ENCODE measurements at places on chromosomes 13 and 19.
A peak's percentile ranks its signal among the peaks of the same experiment; 100 is the strongest.

- DNase-seq = no peak
Measured at GRCh38 chr13:105353654-105354053, 1181.8 kb downstream of the EFNB2 start.

- DNase-seq = no peak
Measured at GRCh38 chr13:25135896-25136295, 36.2 kb downstream of the AMER2 start.

GRCh38 chr19:27750391-27751043, 1462.4 kb downstream of the UQCRFS1 start:
- DNase-seq = no peak

DNA sequence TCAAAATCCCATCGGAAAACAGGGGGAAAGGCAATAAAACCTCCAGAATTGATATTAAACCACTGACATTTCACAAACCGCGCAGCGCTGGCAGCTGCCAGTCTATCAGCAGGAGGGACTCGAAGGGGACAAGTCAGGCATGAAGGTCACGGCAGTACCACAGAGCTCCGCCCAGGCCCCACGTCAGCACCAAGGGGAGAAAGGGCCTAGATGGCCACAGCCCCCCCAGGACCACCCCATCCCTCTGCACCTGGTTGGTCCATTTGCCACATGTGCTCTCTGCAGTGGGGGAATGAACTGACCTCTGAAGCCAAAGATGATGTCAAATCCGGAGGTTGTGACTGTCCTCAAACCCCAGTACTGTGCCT, 9.5 kb upstream of the VSTM2B start:
- no peak for DNase-seq

DNA sequence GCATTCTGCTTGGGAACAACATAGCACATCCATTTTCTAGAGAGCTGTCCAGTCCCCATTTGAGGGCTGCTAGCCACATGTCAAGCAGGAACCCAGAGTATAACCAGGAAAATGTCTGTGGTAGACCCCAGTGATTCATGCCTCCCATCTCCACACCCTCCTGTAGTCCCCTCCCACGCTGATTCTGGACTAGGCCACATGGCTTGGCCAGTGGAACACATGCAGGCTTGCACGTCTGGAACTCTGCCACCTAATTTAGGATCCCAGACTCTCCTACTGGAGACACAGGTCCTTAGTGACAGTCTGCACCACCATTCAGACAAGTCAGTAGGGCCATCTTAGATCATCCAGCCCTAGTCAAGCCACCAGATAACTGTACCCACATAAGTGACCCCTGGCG, 149.8 kb downstream of the ZIC5 start:
- no peak for DNase-seq

GRCh38 chr19:21498651-21499050, 6.8 kb upstream of the ZNF429 start:
- no peak for DNase-seq

DNA sequence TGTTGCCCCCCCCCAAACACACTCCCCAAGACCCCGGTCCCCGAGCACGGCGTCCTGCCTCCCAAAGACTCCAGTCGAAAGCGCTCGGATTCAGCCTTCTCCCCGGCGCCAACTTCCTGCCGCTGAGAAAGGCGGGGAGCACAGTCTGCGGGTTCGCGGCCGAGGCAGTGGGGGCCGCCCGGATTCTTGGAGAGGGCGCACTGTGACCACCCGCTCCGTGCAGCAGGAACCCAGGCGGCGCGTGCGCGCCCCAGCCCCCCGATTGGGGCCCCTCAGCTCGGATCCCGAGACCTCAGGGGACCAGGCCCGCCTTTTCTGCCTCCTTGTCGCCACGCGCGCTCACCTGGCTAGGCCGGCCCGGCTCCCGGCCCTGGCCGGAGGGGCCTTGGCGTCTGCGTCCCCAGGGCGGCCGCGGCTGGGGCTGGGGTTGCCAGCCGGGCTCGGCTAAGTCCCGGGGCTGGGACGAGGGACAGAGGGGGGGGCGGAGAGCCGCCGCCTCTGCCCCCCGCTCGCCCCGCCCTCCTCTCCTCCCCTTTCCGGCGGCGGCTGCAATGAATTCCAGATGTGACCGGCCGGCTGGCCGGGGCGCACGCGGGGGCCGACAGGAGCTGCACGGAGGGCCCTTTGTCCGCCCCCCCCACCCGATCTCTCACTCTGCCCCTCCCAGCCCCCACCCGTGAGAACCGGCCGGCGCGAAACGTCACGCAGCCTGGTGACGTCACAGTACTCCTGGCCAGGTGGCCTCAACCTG, at the start of gene S1PR2:
Gene S1PR2 (minus strand): TSS at position 471 of the 751 bp plus-strand sequence. CDS start 6,426 bp downstream, outside the sequence.
- DNase-seq = peak; percentile 80

- no peak for DNase-seq
Measured at GRCh38 chr13:112056739-112057438, 10.1 kb upstream of the SOX1 start.

- no peak for DNase-seq
Measured at GRCh38 chr13:113763961-113764792, 5.2 kb downstream of the TMEM255B start.

DNA sequence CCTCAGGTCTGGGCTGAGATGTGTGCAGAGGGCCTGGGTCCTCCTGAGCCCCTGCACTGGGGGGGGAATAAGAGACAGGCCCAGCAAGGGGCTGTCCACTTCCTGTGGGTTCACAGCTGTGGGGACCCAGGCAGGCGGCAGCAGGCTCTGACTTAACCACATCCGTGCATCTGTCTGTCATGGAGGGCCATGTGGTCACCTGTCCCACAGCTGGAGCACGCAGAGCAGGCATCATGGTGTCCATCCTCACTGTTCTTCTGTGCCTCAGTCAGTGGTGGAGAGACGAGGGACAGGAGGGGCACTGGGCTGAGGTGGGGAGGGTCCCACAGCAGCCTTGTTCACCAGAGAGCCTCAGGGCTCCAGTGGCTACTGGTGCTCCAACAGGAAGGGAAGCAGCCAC, 16.3 kb upstream of the KIR3DL3 start:
- DNase-seq = no peak

DNA sequence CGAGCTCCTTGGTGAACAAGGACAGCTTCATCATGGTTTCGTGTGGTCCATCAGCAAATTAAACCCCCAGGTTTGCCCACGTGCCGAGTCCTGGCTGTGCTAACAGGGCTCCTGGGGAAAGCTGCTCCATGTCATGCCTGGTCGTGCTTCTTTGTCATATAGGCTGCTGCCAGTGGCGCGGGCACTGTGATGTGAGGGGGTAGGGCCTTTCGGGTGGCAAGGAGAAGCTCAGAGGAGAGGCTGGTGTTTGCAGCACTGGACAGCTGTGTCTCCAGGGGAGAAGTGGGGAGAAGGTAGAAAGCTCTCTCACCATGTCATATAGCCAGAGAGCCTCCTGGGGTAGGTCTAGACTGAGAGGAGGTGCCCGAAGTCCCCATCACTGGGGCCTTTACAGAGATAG, 13.3 kb downstream of the VSTM2B start:
- no peak for DNase-seq

DNA sequence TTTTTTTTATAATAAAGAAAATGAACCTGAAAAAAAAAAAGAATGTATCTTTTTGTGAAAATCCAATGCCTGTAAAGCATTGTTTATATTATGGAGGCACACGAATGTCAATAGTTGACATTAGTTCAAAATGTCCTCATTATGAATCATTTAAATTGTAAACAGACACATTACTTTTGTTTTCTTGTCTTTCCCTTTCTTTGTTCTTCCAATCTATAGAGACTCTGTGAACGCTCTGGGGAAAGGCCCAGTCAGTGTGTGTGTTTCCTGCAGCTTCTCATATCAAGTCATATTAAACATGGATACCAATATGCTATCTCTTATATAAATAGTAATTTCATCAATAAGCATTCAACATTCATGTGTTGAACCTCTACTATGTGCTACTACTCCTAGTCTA, 193.1 kb downstream of the KCTD12 start:
- no peak for DNase-seq

- DNase-seq = no peak
Measured at GRCh38 chr19:50324331-50324730, 4.8 kb downstream of the KCNC3 start.

GRCh38 chr19:7280940-7281666, 13.1 kb downstream of the INSR start:
- no peak for DNase-seq

- DNase-seq = no peak
Measured at GRCh38 chr13:50942630-50943311, 33.2 kb downstream of the RNASEH2B start.

DNA sequence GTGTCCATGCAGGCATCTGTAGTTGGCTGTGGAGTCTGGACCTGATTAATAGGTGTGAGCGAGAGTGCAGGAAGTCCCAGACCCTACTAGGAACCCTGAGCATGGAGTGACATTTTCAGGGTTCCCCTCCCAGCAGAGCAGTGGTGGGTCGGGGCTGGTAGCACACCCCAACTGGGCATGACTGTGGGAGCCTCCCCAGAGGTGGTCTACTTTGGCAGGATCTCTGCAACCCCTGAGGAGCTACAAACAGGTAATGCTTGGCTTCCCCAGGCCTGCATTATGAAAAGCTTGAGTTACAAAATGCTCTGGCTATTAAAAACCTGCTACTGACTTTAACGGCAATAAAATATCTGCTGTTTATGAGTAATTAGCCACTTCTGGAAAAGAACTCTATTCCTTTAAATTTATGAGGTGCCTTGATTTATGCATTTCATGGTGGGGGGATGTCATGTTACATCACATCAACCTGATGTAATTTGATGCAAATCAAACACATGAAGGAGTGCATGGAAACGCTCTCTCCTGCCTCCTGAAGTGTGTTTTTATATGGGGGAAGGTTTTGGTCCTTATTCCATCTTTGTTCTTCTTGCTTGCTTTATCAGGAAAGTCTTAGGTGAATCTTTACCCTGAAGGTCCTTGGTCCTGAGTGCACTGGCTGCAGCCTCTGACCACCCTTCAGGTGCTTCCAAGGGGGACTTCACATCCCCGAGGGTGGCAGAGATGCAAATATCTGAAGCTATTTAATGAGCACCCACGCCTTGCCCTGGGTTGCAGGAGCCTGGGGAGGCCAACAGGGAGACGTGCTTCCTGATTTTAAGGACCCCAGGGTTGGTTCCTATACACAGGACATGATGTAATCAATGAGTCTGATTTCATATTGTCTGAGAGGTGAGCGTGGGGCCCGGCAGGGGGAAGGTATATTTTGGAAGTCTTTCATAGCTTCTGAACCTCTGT, 54.0 kb downstream of the ZNF536 start:
- no peak for DNase-seq

DNA sequence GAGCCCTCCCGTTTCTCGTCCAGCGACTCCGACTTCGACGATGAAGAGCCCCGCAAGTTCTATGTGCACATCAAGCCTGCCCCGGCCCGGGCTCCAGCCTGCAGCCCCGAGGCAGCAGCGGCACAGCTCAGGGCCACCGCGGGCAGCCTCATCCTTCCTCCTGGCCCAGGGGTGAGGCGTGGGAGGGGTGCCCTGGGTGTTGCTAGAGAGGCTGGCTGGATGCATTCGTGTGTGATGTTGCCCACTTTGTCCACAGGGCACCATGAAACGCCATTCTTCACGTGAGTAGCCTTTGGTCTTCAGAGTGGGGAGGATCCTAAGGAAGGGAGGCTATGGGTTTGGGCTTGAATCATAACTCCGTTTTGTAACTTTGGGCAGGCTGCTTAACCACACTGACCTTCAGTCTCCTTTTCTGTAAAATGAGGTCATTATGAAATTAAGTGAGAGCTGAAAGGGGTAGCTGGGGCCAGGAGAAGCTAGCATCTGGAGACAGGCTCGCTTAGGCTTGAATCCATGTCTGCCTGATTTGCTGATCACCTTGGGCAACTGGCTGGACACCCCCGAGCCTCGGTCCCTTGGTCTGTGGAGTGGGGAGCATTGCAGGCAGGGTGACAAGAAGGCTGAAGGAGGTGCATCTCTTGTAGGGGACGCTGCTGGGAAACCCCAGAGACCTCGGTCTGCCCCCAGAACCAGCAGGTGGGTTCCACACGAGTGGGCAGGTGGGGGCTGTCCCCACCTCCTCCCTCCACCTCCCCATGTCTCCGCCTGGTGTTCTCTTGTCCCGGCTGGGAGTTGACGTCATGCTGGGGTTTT, 18.7 kb upstream of the B3GNT3 start:
- no peak for DNase-seq

DNA sequence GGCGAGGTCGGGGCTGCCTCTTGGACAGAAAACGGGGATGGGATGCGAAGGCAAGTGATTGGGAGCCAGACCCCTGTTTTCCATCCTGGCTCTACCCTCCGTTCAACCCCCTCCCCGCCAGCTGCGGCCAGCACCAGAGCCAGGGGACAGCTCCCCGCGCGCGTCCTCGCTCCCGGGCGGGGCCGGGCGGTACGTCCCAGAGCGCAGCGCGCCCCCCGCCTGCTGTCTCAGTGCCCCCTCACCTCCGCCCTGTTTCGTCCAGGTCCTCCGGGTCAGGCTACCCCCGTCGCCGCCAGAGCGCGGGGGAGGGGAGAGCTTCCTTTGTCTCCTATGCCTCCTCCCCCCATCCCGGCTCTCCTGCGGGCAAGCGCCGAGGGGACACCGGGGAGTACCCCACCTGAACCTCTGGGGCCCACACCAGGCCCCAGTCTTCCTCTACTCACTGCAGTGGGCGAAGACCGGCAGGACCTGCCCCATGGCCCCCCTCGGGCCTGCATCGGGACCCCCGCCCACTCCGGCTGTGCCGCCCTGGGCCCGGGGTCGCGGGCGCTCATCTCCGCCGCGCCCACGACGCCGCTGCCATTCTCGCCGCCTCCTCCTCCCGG, 396 bp downstream of the RTN2 start:
- no peak for DNase-seq

Data from fibroblast of skin of right quadriceps (primary cell).